ENCODE measurements at places on chromosomes 7 and 10.
A peak's percentile ranks its signal among the peaks of the same experiment; 100 is the strongest.

GRCh38 chr7:150511048-150511447 lies 3.6 kb upstream of the GIMAP7 start:
- DNase-seq: no peak

- no peak for DNase-seq
Measured at GRCh38 chr10:75532253-75532924, 101.0 kb downstream of the LRMDA start.

DNA sequence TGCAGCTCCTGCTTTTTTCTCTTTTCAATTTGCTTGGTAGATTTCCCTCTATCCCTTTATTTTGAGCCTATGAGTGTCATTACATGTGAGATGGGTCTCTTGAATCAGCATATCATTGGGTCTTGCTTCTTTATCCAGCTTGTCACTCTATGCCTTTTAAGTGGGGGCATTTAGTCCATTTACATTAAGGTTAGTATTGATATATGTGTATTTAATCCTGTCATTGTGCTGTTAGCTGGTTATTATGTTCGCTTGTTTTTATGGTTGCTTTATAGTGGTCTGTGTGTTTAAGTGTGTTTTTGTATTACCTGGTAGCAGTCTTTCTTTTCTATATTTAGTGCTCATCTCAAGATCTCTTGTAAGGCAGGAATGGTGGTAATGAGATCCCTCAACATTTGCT lies 17.0 kb downstream of the GIMAP7 start:
- no peak for DNase-seq

DNA sequence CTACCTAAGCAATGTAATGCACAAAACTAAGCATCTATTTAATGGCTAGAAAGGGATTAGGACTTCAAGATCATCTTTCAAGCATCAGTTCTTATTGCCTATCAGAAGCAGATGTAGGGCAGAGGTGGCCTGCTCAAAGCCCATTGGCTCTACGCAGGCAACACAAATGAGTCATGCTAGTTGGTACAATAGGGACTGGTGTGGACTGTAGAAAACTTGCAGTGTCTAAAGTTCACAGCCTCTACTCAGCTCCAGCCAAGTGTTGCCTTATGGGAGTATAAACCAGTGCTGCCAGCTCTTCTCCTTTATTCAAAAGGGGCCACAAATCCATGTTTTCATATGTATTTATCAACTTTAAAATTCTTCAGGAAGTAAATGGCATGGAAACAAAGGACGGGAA lies 31.7 kb downstream of the ASAH2 start:
- DNase-seq: no peak

GRCh38 chr10:92284112-92284704 lies 6.7 kb downstream of the CPEB3 start:
- no peak for DNase-seq

DNA sequence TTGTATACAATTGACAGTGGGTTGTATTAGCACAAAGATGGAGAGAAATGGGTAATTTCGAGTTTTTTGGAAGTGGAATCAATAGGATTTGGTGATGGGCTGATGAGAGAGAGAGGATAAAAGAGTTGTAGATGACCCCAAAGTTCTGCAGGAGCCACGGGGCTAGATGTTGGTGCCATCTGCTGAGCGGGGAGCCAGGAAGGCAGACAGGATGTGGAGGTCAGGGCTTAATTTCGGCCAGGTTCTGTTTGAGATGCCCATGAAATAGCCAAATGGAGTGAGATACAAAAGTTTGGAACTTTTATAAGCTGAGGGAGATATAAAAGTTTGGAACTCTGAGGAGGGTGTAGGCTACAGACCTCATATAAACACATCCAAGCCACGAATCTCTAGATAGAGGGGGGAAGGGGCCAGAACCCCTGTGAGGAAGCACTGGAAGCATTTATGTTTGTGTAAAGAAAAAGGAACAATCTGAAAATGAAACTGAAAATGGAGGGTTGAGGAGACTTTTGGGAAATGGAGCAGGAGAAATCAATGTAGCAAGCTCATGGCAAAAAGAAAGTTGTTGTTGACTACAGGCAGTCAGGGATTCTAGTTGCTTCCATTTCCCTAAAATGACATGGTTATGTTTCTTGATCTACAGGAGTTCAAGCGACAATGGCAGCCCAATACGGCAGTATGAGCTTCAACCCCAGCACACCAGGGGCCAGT lies 2.2 kb downstream of the GIMAP4 start:
- DNase-seq: no peak

- DNase-seq: no peak
Measured at GRCh38 chr7:80879849-80880248, 39.0 kb downstream of the SEMA3C start.

DNA sequence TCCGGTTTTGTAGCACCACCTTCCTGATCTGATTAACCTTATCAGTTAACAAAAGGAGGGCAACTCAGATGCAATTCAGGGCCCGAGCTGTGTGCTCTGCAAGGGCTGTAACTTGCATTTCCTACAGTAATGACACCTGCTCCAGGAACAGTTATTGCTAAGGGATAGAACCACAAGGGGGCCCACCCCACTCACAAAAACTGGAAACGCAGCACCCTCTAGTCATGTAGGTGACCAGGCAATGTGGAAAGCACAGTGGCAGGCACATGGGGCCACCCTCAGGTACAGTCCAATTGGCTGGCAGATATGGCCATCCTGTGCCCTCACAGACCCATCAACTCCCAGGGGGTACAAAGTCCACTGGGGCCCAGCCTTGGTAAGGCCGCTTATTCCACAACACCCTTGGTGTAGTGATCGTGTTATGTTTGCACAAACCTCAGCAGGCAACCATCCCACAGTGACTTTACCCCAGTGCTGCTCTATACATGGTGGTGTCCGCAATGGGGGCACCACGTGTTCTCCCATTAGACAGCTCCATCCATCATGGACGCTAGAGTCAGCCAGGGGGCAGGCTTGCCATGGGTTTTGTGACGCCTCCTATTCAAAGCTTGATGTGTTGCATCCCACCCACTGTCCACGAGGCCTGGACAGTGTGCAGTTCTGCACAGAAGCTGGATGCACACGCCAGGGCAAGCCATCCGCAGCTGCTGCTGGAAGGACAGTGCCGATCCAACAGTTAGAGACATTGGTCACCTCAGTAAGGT lies 9.4 kb downstream of the RNF133 start:
- no peak for DNase-seq

DNA sequence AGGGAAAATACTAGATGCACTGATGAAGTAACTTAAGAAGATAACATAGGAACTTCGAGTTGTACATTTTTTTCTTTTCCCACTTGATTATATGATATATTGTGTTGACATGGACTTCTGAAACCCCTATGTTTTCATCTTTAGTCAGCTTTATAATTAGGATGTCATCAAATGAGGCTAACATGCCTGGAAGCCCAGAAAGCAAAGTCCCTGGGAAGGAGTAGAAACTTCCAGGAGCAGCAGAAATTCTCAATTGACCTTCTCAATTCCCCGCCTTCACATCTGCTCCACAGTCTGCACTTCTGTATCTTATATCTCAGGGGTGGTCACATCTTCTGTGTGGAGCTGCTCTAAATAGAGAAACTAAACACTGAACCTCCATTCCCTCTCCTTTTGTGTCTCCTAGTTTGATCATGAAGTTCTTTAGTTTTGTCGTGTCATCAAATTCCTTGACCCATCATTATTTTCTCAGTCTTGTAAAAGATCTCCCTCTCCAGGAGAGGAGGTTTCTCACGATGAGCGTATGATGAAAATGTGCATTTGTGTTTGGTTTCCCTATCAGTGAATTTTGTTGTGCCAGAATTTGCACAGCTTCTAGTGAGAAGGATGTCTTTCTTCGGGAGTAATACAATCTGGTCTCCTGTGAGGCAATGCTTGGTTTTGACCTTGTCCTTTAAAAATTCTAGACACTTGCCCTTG lies 303.3 kb downstream of the SUGCT start:
- no peak for DNase-seq

GRCh38 chr7:29853789-29854188 lies 47.5 kb downstream of the WIPF3 start:
- DNase-seq: no peak

GRCh38 chr10:86522510-86522855 lies 891 bp upstream of the WAPL start:
- no peak for DNase-seq

DNA sequence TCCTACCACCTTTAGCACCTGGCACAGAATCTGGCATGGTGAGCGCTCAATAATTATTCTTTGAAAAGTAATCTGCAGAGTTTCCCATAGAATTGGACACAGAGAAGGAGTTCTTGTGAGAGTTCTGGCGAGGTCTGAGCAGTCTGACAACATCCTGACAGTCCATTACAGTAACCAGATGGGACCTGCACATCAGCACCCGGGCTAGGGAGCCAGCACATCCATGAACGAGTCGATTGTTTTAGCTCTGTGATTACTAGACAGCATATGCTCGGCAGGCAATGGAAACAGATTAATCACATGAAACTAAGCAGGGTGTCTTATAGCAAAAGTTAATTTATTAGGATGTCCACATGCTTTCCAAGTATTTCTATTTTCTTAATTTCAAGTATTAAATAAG lies 96.7 kb downstream of the SEMA3D start:
- no peak for DNase-seq

GRCh38 chr7:114588506-114588905 lies 173.9 kb downstream of the FOXP2 start:
- no peak for DNase-seq

DNA sequence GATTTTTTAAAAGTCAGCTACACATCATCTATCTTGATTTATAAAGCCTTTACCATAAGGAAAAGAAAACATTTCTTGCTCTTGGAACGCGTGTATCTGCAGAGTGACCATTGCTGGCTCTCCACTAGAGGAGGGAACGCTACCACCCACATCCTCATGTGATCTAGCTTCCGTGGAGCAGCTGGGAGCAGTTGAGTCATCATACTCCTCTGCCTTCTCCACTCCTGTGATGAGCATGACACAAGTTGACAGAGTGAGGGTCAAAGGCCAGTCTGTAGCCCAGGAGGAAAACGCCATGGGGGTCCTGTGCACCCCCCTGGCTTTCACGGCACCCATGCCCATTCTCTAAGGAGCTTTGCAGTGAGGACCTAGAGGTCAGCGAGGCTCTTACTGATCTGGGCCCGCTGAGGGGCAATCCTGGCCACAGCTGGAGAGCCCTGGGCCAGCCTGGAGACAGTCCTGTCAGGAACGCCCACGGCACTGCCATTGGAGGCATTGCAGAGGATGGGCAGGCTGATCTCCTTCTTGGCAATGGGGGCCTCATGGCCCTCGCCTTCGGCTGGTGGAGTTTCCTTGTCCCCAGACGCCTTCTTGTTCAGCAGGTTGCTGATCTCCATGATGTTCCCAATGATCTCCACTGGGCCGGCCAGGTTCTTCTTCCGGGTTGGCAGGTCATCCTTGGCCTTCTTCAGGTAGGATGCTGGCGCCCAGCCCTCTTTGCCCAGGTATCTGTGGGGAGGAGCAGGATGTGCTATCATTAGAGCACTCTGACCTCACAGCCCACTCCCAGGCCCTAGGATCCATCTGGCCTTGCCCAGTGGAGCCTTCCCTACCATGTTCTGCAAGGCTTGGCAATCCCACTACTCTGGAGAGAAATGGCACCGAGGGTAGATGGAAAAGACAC lies 119.2 kb downstream of the NEURL1 start:
- DNase-seq: no peak

DNA sequence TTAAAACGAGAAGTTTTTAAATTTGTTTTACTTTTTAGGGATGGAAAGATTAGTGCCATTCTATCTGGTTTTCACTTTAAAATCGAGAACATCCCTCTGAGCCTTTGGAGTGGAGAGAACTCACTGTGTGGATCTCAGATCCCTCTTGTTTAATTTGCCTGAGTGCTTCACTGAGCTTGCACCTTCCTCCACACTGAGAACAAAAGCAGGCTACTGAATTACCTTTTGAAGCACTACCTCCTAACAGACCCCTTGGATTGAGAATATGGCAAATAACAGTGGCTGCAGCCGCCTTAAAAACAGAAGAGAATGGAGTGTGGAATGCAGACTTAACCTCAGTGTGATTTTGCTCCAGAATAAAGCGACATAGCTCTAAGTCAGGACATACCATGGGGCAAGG lies 204.7 kb downstream of the CNTNAP2 start:
- no peak for DNase-seq

GRCh38 chr7:5183155-5183554 lies 6.9 kb upstream of the WIPI2 start:
- no peak for DNase-seq

DNA sequence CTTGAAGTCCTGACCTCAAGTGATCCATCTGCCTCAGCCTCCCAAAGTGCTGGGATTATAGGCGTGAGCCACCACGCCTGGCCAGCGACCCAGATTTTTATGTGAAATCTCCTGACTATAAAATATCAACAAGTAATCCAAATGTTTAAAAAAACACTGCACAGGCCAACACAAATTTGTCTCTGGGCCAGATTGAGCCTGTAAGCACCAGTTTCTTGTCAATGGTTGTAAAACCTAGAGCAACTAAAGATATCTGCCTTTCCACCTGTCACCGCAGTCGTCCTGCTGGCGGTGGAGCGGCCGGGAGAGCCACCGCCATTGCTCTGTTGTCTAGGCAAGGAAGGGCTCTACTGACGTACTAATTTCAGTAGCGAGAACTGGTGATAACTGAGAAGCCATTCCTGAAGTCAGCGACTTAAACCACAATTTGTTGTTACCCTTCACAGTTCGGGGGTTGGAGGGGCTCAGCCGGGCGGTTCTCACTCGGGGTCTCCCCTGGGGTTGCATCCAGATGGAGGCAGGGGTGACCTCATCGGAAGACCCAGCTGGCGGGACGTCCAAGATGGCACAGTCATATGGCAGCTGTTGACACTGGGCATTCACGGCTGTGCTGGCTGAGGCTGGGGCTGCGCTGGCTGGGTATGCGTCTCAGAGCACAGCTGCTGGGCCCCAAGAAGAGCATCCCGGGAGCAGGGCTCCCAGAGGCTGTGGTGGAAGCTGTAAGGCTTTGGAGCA lies 55.2 kb upstream of the PDGFA start:
- DNase-seq: no peak

DNA sequence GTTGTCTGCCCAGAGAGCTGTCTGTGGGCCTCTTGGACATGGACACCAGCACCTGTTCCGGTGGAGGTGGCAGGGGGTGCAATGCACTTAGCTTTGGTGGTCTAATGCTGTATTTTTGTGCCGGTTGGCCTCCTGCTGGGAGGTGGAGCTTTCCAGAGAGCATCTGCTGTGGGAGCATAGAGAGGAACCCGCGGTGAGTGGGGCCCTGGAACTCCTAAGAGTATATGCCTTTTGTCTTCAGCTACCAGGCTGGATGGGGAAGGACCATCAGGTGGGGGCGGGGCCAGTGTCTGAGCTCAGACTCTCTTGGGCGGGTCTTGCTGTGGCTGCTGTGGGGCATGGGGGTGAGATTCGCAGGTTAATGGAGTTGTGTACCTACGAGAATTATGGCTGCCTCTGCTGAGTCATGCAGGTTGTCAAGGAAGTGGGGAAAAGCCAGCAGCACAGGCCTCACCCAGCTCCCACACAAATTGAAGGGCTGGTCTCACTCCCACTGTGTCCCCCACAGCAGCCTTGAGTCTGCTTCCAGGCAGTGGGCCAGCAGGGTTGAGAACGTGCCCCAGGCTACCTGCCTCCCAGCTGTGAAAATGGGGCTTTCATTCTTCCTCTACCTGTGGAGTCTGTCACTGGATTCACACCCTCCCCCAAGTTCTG lies 29.0 kb downstream of the JAKMIP3 start:
- no peak for DNase-seq

GRCh38 chr7:30934225-30934624 lies 22.6 kb downstream of the AQP1 start:
- DNase-seq: no peak

GRCh38 chr10:130230611-130231010 lies 94.4 kb downstream of the GLRX3 start:
- no peak for DNase-seq

- no peak for DNase-seq
Measured at GRCh38 chr10:70074165-70074564, 21.5 kb downstream of the MACROH2A2 start.

GRCh38 chr7:151759591-151760042 lies 117.3 kb downstream of the PRKAG2 start:
- peak; percentile 34 for DNase-seq

- DNase-seq: no peak
Measured at GRCh38 chr10:61628151-61628874, 34.4 kb upstream of the CABCOCO1 start.
